ENCODE measurements at places on chromosomes 1 and 21.

- no peak for DNase-seq
Observed at GRCh38 chr1:180415985-180416633, 86.3 kb downstream of the ACBD6 start.

- no peak for DNase-seq
Observed at GRCh38 chr1:229893762-229894444, 173.1 kb upstream of the GALNT2 start.

DNA sequence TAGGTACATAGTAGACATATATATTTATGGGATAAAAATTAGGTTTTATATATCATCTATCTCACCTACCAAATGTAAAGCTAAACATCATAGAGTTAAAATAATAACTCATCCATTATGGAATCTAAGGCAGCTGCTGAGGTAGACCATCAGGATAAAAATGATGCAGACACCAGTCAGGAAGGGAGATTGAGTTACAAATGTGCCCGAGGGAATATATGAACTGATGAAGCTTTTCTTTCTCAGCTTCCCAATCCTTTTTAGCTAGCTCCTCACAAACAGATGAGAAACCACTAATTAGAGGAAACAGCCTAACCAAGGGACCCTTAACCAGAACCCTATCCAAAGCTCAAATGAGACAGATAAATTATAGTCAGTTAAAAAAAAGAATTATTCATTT, 20.9 kb downstream of the TTLL7 start:
- no peak for DNase-seq

GRCh38 chr1:172745014-172745413, 86.1 kb downstream of the FASLG start:
- DNase-seq, result no peak

DNA sequence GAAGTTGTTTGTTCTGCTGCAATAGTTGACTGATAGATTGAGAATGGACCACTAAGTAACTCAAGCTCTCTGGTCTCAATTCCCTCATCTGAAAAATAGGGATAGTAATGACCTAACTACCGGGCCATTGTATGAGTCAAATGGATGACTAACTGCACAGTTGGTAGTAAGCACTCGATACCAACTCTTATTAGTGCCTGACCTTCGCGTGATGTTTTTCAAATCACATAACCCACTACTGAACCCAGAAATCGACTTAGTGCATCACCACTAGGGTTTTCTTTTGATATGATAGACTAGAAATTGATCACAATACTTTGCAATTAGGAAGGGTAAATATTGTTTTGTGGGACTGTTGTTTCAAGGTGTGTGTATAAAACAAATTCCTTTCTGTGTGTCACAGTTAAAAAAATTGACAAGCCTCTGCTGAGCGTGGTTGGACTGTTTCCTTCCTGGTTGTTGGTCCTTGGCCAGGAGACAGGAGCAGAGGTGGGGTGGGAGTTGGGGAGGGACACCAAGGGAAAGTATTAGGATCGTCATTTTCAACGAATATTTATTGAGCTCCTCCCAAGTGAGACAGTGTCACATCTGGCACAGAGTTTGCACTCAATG, 54.0 kb upstream of the LRP8 start:
- DNase-seq, result no peak

GRCh38 chr1:219902951-219903350, 25.4 kb downstream of the SLC30A10 start:
- DNase-seq, result no peak

- no peak for DNase-seq
Observed at GRCh38 chr21:22535630-22536029, 1537.4 kb downstream of the NCAM2 start.

DNA sequence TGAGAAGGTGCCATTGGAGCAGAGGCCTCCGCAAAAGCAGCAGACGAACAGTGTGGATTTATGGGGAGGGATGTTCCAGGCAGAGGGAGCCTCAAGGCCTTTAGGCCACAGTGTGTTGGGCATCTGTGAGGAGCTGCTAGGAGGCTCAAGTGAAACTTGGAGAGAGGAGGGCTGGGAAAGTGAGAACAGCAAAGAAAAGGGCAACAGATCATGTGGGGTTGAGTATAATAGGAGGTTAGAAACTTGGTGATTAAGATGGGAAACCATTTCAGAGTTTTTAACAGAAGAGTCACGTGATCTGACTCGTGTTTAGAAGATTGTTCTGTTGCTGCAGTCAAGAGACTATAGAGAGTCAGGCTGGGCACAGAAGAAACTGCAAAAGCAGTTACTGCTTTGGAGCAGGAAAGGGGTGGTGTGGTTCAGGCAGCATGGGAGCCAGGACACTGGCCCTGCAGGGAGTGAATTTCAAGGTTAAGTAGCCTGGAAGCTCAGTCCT, 277.0 kb downstream of the DISC1 start:
- DNase-seq, result no peak

GRCh38 chr1:40987439-40988276, 8.2 kb downstream of the CTPS1 start:
- DNase-seq, result no peak

DNA sequence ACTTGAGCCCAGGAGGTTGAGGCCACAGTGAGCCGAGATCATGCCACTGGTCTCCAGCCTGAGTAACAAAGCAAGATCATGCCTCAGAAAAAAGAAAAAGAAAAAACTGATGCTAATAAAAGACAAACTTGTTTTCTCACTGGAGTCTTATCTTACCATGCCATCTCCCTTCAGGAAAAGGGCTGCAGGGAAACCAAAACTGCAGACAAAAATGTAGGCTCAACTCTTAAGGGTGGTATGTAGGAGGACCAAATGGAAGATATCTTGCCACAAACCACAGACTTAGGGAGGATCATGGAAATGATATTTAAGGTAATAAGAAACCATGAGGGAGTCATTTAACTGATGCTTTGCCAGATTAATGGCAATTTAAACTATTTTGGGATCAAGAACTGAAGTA, 32.9 kb downstream of the UROD start:
- DNase-seq, result no peak

GRCh38 chr1:59081795-59082194, 215.1 kb upstream of the FGGY start:
- DNase-seq, result no peak

DNA sequence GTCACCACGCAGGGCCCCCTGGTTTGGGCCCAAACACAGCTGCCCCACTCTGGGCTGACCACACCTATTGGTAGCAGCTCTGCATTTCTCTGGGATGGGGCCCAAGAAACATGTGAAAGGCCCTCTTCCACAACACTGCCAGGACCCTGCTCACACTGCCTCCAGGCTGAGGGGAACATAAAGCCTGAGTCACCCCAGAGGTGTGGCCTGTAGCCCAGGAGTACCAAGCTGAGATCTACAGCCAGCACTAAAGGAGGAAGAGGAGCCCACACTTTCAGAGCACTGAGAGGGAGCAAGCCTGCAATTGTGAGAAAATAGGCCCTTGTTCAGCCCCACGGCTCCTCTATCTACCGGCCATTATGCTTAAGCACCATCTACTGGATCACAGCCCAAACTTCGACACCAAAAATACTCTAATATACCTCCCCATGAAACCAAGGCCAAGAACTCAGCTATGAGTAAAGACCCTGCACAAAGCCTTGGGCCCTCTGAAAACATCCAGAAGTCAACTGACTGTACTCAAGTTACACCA, 14.4 kb upstream of the OR2T10 start:
- DNase-seq, result no peak

GRCh38 chr1:27536767-27537166, 46.8 kb upstream of the WASF2 start:
- DNase-seq, result no peak

DNA sequence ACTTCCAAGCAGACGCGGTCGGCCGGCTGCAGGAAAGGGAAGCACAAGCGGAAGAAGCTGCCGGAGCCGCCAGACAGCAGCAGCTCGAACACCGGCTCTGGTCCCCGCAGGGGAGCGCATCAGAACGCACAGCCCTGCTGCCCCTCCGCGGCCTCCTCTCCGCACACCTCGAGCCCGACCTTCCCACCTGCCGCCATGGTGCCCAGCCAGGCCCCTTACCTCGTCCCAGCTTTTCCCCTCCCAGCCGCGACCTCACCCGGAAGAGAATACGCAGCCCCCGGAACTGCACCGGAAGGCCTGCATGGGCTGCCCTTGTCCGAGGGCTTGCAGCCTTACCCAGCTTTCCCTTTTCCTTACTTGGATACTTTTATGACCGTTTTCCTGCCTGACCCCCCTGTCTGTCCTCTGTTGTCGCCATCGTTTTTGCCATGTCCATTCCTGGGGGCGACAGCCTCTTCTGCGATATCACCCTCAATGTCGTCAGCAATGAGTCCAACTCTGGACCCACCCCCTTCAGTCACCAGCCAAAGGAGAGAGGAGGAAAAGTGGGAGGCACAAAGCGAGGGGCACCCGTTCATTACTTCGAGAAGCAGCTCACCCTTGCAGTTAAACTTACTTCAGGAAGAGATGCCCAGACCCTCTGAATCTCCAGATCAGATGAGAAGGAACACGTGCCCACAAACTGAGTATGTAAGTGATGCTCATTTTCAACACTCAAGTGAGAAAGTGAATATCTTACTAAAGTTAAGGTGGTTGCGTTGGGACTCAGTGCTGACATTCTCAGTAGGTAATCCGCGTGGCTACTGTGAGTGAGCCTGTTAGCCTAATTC, 25.5 kb downstream of the UTS2 start:
- DNase-seq, result no peak

- no peak for DNase-seq
Observed at GRCh38 chr1:244087611-244088010, 36.5 kb downstream of the ZBTB18 start.

DNA sequence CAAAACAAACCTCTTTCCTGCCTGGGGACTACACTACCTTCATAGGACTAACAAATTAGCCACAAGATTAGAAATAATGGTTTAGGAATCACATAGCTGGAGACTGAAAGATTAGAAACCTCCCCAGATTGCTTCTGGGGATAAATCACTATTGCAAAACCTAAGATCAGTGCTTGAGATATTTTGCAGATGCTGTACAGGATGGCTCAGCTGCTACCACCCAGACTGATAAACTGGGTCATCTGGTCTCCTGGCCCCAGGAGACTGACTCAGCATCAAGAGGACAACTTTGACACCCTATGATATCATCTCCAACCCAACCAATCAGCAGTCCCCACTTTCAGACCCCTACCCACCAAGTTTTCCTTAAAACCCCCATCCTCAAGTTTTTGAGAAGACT, 137.0 kb downstream of the LRRC53 start:
- no peak for DNase-seq

DNA sequence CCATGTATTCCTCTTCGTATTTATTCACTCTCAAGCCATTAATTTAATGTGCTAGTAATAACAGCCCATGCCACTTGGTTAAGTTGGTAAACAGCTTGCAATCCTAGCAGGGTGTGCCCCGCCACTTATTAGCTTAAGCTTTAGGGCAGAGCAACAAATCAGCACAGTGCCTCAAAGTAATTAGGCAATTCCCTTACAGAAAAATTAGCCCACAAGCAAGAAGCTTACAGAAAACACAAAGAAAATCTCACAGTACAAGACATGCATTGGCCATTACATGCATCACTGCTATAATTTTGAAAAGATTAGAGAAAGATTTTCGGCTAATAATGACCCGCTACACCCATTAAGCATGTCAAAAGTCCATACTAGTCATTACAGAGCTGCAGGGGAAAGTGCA, 47.6 kb downstream of the TGFB2 start:
- no peak for DNase-seq

GRCh38 chr1:161810780-161811179, 44.7 kb downstream of the ATF6 start:
- DNase-seq, result no peak

- no peak for DNase-seq
Observed at GRCh38 chr1:160168609-160169369, 17.4 kb downstream of the ATP1A4 start.

Data from neural crest cell (in vitro differentiated cells).